RPMI7951 (cell line): ENCODE measurements at places on chromosomes 4 and X.
A peak's percentile ranks its signal among the peaks of the same experiment; 100 is the strongest.

DNA sequence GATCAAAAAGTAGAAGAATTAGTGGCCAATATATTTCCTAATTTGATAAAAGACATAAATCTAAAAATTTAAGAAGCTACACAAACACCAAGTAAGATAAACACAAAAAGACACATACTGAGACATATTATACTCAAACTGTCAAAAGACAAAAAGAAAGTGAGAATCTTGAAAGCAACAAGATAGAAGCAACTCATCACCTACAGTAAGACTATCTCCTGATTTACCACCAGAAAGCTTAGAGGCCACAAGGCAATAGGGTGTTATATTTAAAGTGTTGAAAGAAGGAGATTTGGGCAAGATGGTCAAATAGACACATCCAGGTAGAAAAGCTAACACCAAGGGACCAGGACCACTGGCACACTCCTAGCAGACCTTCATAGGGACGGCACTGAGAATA is 79.4 kb downstream of the ITM2A start:
- no peak for DNase-seq

GRCh38 chr4:159052315-159052714 is 50.6 kb upstream of the RAPGEF2 start:
- DNase-seq, result no peak

GRCh38 chr4:108337923-108338322 is 169.2 kb upstream of the LEF1 start:
- peak; percentile 87 for DNase-seq

DNA sequence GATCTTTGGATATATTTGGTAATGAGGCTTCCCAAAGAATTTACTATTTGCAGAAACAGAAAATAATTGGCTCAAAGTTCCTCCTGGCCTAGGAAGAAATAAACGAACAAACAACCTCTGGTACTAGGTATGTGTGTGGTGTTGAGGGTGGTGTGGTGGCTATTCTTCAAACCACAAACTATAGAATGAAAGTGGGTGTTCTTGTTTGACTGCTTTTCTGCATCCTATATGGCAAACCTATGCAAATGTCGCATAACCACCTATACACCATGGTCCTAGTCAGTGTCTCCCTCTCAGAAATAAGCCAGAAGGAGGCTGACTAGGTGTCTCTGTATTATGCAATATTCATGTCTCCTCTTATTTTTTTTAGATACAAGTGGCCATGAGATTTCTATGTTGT is 106.6 kb upstream of the PCDH18 start:
- DNase-seq, result no peak

GRCh38 chr4:120915336-120915735 is 7.2 kb downstream of the PRDM5 start:
- no peak for DNase-seq

DNA sequence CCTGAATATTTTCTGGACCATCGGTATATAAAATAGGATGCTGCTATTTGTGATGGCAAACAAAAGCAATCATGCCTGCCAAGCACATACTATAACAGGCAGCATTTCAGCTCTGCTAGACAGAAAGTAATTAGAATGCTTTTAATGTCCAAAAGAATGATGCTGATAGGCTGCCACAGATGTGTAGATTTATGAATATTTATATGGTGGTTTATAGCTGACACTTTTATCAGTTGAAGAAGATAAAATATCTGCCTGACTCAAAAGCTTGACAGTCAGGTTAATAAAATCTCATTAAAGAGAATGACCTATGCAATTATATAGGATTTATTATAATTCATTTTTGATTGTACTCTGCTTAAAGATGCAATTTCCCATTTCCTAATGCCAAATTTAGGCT is 4.0 kb downstream of the BEND4 start:
- no peak for DNase-seq

DNA sequence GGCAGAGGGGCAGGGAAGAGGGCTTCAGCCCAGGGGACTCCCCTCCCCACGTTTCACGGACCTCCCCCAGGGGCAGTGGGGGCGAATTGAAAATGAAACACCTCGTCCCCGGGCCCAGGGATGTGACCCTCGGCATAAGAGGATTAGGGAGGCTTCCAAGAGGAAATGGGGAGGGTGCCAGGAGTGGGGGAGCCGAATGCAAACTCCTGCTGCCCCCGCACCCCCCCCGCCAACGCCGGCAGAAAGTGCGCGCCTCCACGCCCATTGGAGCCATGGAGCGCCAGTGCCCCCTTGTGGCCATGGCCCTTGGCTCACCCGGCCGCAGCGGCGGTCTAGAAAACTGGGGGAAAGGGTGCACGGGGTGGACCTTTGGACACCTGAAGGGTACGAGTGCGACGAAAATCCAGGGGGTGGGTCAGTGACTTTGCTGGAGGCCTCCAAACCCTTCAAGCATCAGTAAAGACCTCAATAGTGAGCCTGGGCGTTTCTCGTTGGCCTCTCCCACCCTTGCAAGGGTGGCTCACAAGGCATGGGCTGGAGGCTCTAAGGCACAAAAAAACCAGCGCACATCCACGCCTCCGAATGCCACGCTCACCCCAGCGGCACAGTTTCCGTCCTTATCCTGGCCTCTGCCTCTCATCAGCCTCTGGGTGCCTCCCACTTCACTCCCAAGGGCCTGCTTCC is 120.8 kb upstream of the PJA1 start:
- peak; percentile 30 for DNase-seq

DNA sequence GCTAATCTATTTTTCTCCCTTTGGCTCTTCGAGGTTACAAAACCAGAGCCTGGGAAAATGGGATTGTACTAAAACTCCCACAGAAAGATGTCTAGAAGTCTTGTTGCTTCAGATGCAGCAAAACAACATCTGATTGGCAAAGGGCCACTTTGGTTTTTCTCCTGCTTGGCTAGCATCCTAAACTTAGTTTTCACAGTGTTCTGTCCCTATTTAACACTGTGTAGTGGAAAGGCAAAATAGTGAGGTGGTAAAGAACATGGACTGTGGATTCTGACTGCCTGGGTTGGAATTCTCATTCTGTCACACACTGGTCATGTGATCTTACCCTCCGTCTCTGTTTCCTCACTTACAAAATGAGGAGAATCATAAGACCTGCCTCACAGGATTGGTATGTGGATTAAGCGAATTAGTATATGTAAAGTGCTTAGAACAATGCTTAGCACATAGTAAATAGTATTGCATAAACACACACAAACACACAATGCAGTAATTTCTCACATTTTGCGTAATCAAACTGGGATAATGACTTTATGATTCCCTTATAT is 23.5 kb downstream of the TIGD2 start:
- DNase-seq, result peak; percentile 40

GRCh38 chr4:112053825-112054350 is 91.4 kb upstream of the FAM241A start:
- no peak for DNase-seq

DNA sequence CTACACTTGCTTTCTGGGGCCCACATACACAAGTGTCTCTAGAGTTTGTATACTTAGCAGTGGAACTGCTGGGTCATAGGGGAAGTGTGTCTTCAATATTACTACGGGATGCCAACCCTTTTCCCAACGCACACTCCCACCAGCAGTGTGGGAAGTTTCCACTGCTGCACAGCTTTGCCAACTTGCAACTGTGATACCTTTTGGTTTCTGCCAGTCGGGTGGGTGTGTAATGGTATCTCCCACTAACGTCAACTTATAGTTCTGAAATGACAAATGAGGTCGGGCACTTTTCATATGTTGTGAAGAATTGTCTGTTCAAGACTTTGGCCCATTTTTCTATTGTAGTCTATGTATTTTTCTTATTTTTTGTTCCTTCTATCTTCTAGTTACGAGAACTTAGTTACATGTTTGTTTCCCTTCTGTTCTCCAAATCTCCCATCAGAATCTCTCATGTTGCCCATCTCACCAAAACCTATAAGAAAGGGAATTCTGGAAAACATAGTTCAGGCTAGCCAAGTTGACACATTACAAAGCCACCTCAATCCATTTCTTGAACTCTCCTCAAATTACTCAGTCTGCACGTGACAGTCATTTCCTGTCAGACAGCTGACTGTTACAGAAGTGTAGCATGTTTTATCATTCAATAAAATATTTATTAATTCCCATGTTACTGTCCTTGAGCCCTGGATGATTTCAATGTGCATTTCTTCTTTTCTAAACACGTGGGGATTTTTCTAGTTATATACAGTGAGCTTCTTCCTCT is 30.7 kb downstream of the PNMA6E start:
- DNase-seq, result no peak

DNA sequence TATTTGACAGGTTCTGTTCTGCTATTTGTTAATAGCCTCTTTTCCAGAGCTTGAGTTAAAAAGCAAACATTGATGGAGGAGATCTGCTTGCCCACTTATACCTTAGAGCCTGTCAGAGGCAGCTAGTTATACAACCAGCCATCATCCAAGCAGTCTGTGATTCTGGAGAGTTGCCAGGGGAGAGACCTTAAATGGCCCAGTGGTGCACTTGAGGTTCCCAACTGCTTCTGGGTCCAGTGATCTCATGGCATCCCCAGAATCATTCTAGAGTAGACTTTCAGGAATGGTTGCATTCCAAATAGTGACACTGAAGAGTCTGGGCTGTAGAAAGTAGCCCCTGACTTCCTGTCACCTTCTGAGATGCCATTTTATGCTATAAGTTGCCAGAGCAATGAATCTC is 160.7 kb downstream of the FHIP1A start:
- DNase-seq, result no peak

DNA sequence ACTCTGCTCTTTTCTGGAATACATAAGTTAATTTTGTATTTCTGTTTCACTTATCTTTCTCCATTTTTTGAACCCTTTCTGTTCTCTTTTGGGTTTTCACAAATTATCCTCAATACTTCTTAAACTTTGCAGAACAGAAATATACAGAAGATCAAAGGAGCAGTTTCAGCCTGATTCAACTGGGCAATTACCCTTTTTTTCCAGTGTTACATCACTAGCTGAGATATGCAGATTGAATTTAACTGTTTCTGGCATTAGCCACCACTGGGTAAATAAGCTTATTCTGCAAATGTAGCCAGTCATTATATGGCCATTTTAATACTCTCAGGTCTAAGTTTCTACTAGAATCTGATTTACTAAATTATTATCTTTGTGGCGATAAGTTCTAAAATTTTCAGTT is 66.9 kb upstream of the GRID2 start:
- DNase-seq, result peak; percentile 10

DNA sequence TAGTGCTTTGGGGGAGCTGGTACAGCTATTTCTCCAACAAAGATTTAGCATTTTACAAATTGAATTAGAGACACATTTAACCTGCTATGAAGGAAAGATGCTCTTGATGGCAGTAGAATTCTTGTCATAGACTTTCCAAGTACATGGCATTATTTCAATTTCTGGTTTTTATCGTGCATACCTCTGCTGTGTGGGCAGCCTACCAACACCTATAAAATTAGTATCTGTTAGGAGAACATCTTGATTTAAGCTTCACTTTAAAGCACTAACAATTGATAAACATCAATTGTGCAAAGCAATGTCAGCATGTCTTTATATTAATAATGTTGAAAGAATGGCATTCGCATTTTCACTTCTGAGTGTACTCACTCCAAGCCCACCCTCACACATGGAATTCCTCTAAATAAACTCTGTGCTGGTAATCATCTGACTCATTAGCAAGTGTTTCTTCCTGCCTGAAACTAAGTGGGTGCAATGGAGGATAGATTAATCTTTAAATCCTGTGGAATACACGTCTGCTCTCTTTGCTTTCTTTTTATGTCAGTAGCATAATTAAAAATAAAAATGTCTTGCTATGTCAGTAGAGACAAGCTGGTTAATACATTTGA is 279.8 kb upstream of the MAGEB18 start:
- DNase-seq, result no peak

- peak; percentile 63 for DNase-seq
Observed at GRCh38 chr4:169080981-169081380, 70.9 kb upstream of the CBR4 start.

- no peak for DNase-seq
Observed at GRCh38 chrX:131595120-131595519, 51.2 kb downstream of the OR13H1 start.

- DNase-seq, result no peak
Observed at GRCh38 chrX:7347465-7347864, 199.5 kb upstream of the PUDP start.

GRCh38 chr4:25523405-25523804 is 132.2 kb upstream of the SLC34A2 start:
- DNase-seq, result no peak

GRCh38 chrX:136899221-136899620 is 18.7 kb upstream of the RBMX start:
- no peak for DNase-seq

DNA sequence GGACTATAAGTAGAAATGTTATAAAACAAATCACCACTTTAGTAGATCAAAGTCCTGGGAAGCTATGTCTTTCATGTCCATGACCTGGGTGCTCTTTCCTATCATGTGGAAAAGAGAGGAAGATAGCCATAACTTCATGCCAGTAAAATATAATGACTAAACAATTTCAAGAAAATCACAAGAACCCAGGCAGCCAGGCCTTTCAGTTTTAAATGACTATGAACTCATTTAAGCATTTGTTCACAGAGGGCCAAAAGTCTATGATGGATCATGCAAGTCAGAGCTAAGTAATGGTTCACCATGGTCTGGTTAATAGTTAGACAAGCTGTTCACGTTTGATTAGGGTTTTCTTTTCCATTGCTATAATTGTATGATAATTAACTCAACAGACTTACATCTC is 155.8 kb downstream of the PPARGC1A start:
- no peak for DNase-seq

DNA sequence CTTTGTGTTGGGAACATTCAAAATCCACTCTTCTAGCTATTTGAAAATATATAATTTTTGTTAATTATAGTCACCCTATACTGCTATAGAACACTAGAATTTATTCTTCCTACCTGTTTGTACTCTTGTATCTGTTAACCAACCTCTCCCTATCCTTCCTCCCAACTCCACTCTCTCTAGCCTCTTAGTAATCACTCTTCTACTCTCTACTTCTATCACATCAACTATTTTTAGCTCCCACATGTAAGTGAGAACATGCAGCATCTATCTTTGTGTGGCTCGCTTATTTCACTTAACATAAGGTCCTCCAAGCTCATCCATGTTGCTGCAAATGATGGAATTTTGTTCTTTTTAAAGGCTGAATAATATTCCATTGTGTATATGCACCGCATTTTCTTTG is 537.3 kb downstream of the MID1IP1 start:
- DNase-seq, result no peak

DNA sequence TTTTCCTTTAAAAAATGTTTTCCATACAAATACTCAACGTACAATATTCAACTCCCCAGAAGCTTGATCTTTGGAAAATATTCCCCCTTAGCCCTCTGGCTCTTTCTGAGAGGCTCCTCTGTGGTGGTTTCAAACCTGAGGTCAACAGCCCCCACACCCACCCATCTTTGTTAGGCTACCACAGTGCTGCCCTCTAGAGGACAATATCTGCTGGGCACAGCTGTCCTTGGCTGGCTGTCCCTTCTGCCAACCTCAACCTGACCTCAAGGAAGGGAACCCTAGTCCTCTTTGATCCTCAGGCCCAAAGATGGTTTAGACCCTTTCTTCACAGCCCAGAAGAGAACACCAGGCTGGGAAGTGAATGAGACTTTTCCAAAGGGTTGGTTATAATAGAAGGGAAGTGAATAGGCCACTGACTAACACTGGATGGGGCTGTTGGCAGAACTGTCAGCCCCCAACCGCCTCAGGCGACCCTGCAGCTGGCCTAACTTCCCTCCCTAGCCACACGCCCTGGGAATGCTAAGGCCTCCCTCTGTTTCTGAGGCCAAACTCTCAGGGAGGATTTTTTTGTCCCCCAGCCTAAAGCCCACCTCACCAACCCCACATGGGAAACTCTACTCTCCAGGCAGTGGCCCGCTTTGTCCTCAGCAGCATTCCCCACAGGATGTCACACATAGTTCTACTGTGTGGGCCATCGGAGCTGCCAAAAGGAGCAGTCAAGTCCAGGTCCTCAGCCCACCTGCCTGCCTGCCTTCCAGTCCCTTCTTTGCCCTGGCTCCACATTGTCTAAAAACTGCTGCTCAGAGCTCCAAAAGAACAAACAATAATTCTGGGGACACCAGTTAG is 34.3 kb downstream of the NYX start:
- DNase-seq, result peak; percentile 56
